Left colon (tissue), 2 donors: ENCODE measurements at places on chromosomes 6 and 20. TPM values are rescaled to one million over a fixed set of nuclear protein-coding genes. Genes with fewer than 3 reads are reported as not detected.

- no peak for DNase-seq
Measured at GRCh38 chr6:128346569-128346968, 173.8 kb downstream of the PTPRK start.

Gene SLC18B1
- 17.1 TPM for total RNA-seq

DNA sequence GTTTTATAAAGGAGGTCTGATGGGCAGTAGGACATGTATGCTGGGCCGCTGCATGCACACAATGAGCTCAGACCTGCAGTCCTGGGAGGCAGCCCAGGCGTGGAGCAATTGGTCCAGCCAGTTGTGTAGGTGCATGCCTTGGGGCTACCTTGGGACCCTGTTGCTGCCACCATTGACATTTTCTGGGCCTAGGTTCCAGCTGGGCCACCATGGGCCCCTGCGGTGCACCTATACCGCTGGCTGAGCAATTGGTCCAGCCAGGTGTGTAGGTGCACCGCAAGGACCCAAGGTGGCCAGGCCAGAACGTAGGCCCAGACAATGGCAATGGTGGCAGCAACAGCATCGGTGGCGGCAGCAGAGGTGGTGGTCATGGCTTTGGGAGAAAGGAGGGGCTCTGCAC lies 143.9 kb downstream of the PXDC1 start:
- DNase-seq, result no peak

GRCh38 chr6:163651426-163651825 lies 236.9 kb downstream of the QKI start:
- DNase-seq, result no peak

Gene LAMA5
- 45.8 TPM for total RNA-seq

Gene AKAP7
- 24.0 TPM for total RNA-seq

DNA sequence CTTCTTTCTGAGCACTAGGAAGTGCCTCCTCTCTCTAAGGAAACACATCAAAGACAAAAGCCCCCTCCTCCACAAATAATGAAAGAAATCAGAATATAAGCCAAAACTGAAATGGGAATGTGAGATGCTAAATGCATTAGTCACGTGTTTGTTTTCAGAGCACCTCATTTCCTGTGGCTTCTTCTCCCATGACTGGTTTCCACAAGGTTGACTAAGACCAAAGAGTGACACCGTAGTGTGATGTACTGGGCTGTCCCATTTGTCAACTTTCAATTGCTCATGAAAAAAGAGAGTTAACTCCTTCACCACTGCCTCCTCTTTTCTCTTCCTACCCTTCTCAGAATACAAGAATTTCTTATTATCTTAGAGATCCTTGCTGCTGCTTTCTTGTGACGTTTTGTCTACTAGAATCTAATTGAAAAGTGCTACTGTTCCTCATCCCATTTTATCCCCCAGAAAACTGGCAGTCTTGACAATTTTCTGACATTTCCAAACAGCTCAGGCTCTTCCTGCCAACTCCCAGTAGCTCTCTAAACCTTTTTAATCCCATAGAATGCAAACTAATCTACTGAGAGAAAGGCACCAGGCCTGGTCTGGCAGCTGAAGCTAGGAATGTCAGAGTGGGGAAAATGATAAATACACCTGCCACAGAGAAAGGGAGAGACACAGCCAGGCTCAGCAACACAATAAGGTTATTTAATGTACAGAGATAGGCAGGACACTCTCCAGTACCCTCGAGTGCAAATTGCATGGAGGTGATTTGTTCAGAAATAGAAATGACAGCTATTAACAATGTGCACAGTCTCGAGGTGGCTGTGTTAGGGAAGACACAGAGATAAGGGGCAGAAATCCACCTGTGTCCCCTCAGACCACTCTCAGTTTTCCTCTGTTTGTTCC lies 671.7 kb upstream of the NRSN1 start:
- DNase-seq, result no peak
